GF-D8 (cell line): ENCODE measurements at places on chromosomes 7 and 10.

GRCh38 chr7:105210721-105211205 lies 178.0 kb downstream of the SRPK2 start:
- no peak for DNase-seq

DNA sequence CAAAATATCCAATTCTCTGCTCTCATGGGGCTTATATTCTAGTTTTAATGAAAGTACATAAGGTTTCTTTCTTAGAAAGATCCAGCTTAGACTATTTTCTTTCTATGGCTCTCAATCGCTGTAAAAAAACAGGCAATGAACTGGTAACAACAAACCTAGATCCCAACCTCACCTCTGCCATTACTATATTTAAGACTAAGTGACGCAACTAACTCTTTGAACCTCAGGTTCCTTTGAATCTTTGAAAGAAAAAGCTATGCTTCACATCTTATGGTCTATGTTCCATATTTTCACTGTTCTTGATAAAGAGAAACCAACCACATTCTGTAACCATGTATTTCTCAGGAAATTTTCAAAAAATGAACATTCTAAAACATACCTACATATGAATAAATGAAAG lies 88.5 kb downstream of the ELAPOR2 start:
- no peak for DNase-seq

DNA sequence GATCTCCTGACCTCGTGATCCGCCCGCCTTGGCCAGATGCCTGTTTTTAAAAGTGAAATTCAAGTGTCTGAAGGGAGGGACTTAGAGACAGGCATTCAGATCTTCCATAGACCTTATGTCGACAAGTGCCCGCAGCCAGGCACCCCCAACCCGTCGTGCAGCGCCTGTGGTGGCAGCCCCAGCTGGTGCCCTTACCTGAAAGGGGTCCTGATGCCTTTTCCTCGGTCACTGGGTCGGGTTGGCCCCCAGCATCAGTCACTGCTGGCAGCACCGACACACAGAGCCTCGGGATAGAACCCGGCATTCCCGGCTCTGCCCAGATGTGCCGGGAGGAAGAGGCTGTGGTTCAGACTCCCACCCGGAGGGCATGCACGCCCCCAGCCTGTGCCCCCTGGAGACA lies 23.3 kb downstream of the LRRC27 start:
- DNase-seq = no peak

GRCh38 chr7:119724041-119724792 lies 548.8 kb upstream of the KCND2 start:
- no peak for DNase-seq

GRCh38 chr7:152025077-152025936 lies at the start of gene GALNT11:
GALNT11 (plus strand) TSS chr7:152025674; CDS start chr7:152094228, 68,554 bp downstream.
- peak; percentile 66 for DNase-seq
